Transverse colon (tissue), 4 donors: ENCODE measurements at places on chromosomes 1 and 21. TPM values are rescaled to one million over a fixed set of nuclear protein-coding genes. Genes with fewer than 3 reads are reported as not detected.

Gene LHX4
- 1.2 TPM for total RNA-seq

Gene TSPAN2
- total RNA-seq, result 10.8 TPM

Gene S100A9
- 26.6 TPM for total RNA-seq

Gene RBM11
- total RNA-seq, result 3.3 TPM

Gene SLC25A34
- 73.3 TPM for total RNA-seq

Gene KIF17
- 0.79 TPM for total RNA-seq

Gene B3GALT2
- 0.82 TPM for total RNA-seq

Gene DHX9
- total RNA-seq, result 81.6 TPM

Gene RUNX1
- 18.6 TPM for total RNA-seq

Gene GPR37L1
- total RNA-seq, result not detected

Gene PGBD2
- total RNA-seq, result 5.2 TPM

Gene CYYR1
- 6.6 TPM for total RNA-seq

Gene LRRC39
- total RNA-seq, result 2.6 TPM
